ENCODE measurements at places on chromosomes 5 and 9.

- DNase-seq: no peak
These were observed 64.3 kb downstream of the C9 start for GRCh38 chr5:39299962-39300361.

DNA sequence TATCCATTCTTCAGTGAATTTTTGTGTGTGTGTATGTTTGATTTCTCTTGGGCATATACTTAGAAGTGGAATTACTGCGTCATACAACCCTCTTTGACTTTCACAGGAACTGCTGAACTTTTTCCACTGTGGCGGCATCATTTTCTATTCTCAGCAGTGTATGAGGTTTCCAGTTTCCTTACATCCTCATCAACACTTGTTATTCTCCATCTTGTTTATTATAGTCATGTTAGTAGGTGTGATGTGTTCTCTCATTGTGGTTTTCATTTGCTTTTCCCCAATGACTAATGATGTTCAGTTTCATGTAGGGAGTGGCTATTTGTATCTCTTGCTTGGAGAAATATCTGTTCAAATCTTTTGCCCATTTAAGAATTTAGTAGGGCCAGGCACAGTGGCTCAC is 2.6 kb downstream of the ZNF79 start:
- no peak for DNase-seq

GRCh38 chr5:41736641-41737040 is 133.6 kb downstream of the OXCT1 start:
- DNase-seq: no peak

DNA sequence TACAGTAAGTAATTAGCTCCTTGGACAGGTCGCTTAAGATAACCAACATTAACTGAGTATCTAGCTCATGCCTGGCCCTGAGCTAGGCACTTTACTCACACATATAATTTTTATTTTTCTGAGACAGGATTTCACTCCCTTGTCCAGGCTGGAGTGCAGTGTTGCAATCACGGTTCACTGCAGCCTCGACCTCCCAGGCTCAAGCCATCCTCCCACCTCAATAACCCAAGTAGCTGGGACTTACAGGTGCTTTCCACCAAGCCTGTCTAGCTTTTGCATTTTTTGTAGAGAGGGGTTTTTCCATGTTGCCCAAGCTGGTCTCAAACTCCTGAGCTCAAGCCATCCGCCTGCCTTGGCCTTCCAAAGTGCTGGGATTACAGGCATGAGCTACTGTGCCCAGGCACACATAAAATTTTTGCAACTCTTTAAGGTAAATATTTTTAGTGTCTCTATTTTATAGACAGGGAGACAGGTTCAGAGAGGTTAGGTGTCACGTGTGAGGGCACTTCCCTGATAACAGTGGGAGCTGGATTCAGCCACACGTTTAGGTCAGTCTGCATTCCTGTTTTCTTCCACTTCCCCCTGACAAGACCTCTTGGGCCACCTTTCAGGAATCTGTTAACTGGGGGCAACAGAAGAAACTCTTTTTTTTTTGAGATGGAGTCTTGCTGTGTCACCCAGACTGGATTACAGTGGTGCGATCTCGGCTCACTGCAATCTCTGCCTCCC is 18.2 kb downstream of the HBEGF start:
- DNase-seq: no peak

DNA sequence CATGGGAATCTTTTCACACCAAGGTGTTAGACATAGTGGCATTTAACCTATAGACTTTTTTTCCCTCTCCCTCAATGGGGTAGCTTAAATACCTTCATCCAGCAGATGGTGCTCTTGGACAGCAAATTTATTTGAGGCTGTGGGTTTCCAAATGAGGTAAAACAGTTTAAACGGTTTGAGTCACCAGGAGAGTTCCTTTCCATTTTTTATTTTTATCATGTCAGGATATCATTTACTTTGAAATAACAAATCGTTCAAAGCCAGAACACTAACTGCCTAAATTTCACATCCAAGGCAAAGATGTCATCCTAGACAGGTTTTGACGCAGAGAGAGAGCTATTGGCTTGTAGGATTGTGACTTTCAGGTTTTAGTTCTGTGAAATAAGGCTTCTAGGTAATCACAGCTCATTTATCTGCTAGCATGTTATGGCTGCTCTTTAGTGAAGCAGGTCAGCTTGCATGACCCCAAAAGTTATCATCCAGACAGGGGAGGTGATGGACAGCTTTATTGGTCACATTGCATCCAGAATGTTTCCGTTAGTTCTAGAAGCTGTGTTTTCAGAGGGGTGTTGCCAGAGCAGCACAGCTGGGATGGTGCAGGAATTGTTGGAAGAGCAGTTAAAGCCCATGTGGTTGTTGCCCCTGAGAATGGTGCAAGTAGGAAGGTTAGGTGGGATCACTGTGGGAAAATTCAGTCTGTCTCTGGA is 69.8 kb downstream of the KDM4C start:
- peak; percentile 25 for DNase-seq

- DNase-seq: no peak
These were observed 7.4 kb downstream of the OTULINL start for GRCh38 chr5:14588758-14589543.

All from RWPE1 (cell line).